AG04449 (cell line): ENCODE measurements at places on chromosomes 11 and 22.

GRCh38 chr22:25722626-25723025 lies 19.4 kb upstream of the MYO18B start:
- DNase-seq, result no peak

DNA sequence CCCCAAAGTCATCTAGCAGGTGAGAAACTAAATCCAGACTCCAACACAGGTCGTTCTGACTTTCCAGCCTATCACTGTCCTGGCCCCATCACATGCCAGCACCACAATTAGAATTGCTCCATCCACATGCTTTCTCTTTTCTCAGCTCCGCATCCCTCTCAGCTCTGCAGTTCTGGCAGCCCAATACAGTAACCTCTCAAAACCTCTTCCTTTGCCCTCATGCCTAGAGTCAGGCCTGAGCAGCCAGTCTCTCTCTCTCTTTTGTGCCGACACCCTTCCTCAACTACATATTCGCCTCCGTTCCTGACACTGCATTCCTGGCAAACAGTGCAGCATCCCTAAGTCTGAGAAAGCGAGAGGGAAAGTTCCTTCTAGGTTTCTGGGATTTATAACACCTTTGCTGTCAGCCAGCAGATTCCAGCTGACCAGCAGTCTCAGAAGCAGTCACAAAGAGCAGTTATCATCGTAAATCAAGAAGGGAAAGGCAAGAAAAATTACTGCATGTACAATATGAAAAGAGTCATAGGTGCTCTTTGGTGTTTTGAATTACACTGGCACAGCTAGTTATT lies 258.0 kb downstream of the FAT3 start:
- no peak for DNase-seq

- no peak for DNase-seq
Measured at GRCh38 chr11:73750228-73750627, 10.6 kb downstream of the RAB6A start.

GRCh38 chr11:73566422-73566821 lies 31.5 kb downstream of the FAM168A start:
- DNase-seq, result no peak

DNA sequence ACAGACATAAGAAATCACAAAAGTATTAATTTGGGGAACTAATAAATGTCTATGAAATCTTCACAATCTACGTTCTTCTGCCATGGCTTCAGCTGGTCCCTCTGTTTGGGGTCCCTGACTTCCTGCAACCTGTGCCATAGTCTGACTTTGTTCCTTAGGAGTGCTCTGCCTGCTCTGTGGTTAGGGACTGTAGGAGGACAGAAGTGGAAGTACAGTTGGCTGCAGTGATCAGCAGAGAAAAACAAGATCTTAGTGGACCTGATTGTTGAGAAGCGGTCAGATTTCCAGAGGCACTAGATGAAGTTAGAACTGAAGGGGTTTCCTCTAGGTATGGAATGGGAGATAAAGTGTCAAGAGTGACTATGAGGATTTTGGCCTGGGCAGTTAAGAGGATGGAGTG lies 80.6 kb downstream of the PPP6R3 start:
- no peak for DNase-seq

GRCh38 chr22:49768951-49769690 lies 58.6 kb downstream of the BRD1 start:
- DNase-seq, result no peak

GRCh38 chr11:76734456-76735420 lies 48.4 kb upstream of the TSKU start:
- no peak for DNase-seq

GRCh38 chr11:107666911-107667613 lies 44.8 kb downstream of the SLN start:
- DNase-seq, result no peak
